Activated CD4-positive, alpha-beta T cell treated with anti-CD3 and anti-CD28 coated beads, Interleukin-2, amount 50 U/mL, for 1 hour (primary cell): ENCODE measurements at places on chromosomes 4 and X.

- no peak for DNase-seq
Observed at GRCh38 chr4:15402146-15402545, 25.7 kb upstream of the C1QTNF7 start.

GRCh38 chrX:39874202-39874816 lies 223.4 kb downstream of the BCOR start:
- DNase-seq, result no peak

GRCh38 chr4:94841864-94842221 lies 84.1 kb downstream of the BMPR1B start:
- DNase-seq, result no peak

DNA sequence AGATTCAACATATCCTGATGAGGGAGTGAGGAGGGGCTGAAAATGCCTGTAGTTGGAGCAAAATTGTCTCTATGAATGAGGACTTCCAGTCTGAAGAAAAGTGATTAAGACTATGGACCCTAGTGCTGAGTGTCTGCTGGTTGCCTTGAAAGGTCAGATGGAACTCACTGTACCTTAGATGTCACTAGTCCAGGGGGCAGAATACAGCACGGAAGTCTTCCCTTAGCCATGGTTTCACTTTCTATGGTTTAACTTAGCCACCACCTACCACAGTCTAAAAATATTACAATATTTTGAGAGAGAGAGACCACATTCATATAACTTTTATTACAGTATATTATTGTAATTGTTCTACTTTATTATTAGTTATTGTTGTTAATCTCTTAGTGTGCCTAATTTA lies 223.1 kb downstream of the FMR1NB start:
- DNase-seq, result no peak

GRCh38 chr4:107708225-107708624 lies 11.8 kb downstream of the PAPSS1 start:
- no peak for DNase-seq
